ENCODE measurements at places on chromosomes 12 and 14.

GRCh38 chr14:62734831-62735230 is 310.4 kb downstream of the KCNH5 start:
- no peak for DNase-seq

DNA sequence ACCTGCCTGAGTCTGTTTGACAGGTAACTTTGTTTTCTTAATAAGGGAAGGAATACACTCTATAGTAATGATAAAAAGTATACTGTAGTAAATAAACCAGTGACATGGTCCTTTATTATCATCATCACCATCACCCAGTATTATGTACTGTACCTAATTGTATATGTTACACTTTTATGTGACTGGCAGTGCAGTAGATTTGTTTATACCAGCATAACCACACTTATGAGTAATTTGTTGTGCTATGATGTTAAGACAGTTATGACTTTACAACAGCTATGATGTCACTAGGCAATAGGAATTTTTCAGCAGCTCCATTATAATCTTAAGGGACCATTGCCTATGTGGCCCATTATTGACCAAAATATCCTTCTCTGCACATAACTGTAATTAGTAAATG is 155.0 kb downstream of the NUBPL start:
- DNase-seq: no peak

GRCh38 chr14:93375673-93376156 is 28.7 kb downstream of the COX8C start:
- DNase-seq: no peak

- DNase-seq: no peak
Observed at GRCh38 chr12:50746431-50746830, 17.5 kb upstream of the ATF1 start.

DNA sequence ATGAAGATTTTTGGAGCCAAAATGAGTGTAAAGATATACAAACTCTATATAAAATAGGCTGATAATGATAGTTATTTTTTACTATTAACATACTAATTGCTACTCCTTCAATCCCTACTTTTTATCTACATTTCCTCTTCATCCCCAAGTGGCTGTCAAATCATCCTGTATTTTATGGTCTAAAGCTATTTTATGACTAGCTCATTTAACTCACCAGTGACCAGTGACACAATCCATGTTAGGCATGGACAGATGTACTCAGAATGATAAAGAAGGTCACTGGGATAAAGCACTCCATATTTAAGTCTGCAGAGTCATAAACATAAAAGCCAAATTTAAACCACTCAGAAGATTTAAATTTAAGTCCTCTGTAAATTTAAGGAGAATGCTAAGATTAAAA is 183.0 kb downstream of the MED13L start:
- no peak for DNase-seq

DNA sequence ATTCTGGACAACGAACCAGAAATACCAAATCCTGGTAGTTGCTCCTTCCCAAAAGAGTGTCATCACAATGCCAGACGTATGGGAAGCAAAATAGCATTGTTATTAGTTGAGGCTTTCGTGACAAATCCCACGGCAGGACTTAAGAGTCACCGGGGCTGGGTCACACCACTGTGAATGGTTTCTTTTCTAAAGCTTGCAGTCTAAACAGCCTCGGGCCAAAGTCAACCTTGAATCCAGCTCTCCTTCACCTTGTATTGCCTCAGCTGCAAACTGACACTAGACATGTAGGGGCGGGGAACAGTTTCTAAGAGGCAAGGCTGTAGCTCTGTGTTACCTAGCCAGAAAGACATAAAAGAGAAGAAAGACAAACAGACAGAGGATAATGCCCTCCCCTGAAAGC is 734.8 kb downstream of the MED13L start:
- DNase-seq: no peak

DNA sequence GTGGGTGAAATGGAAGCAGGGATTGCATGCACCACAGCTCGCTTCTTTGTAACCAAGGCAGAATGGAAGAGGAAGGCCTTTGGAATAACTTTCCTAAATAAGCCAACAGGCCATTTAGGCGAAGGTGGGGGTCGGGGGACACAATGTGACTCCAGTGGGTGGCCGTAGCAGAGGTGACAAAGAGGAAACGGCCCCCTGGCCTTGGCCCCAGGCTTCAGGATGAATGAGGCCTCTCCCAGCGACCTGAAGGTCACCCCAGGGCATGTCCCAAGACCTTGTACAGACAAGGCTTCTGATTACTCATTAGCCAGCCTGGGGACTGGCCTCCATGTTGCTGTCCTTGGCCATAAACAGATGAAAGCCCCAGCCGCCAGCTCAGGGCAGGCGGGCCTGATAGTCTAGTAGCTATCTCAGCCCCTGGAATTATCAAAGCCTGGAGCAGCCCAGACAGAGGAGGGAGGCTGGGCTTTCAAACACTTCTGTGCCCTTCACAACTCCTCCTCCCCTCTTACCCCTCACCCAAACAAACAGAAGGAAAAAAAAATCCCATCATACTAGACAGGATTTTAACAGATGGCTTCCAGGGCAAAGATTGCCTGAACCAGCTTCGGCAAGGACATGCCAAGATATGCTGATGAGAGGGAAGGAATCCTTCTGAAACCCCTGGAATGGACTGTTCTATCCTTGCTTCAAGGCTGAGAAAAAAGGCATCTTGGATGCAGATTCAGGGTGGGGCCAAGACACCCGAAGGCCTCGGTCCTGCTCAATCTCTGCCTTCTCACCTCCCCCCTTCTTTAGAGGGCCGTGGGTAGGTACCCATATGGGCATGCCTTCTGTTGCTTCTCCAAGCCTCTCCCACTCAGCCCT is 142.3 kb upstream of the PARP11 start:
- DNase-seq: no peak

GRCh38 chr12:98674841-98675240 is 29.8 kb downstream of the APAF1 start:
- no peak for DNase-seq

- no peak for DNase-seq
Observed at GRCh38 chr12:105273601-105274000, 37.6 kb upstream of the APPL2 start.

- DNase-seq: no peak
Observed at GRCh38 chr14:68082698-68083291, 263.2 kb downstream of the RAD51B start.

GRCh38 chr14:89209558-89209957 is 207.5 kb downstream of the FOXN3 start:
- no peak for DNase-seq

DNA sequence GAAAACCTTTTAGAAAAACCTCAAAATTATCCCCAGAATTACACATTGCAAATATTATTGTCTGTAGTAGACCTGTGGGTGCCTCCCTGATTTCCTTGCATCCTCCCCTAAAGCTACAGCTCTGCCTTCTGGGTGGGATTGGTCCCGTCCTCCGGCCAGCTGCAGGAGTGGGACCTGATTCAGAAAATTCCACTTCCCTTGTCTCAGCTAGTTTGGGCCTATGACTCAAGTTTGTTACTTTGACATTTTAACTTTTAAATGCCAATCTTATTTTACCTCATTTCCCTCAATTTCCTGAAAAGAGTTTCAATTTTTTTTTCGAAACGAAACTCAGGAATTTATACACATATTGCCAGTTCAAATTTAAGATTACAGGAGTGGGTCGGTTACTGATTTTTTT is 13.2 kb upstream of the SLC41A2 start:
- no peak for DNase-seq

DNA sequence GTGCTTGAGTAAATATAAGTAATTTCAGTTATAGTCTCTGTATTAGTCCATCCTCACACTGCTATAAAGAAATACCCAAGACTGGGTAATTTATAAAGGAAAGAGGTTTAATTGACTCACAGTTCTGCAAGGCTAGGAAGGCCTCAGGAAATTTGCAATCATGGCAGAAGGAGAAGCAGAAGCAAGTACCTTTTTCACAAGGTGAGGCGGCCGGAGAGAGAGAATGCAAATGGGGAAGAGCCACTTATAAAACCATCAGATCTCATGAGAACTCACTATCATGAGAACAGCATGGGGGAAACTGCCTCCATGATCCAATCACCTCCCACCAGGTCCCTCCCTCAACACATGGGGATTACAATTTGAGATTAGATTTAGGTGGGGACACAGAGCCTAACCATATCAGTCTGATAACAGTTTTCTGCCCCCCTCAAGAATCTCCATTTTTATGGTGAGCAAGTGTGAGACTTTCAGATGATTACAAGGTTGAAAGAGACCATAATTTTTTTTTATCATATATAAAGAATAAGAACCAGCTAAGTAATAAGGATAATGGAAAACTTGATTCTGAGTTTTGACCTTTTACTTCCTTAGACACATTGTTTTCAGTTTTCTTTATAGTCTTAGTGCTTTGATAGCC is 35.6 kb downstream of the LEMD3 start:
- no peak for DNase-seq

DNA sequence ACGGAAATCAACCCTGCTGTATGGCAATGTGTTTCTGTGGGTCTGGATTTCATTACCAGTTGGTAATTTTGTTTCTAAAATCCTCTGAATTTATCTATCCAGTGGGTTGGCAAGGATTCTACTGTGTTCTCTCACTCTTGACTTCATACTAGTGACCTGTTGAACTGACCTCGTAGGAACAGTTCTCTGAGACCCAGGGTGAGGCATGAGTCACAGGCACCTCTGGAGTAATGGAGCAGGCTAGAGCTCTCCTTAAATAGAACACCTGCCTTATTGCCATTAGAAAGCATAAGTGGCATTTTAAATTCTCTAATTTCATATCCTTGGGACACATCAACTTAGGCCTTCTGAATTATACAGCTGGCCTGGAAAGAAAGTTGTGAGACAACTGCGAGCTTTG is 258.3 kb upstream of the NAV3 start:
- no peak for DNase-seq

DNA sequence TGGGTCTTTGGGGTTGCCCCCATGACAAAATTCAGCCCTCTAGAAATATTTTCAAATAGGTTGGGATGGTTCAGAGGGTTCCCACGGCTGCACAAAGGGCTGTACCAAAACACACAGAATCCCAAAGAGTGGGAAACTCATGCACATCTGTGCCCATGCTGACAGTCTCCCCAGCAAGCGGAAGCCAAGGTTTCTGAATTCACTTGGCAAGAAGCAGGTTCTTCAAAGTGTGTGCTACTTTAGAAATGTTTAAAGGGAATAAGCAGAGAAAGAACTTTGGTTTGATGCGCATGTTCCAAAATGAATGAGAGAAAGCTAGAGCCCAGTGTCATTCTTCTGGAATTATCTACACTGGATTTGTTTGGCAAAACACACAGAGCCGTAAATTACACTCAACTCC is 46.7 kb downstream of the FOXN3 start:
- no peak for DNase-seq

DNA sequence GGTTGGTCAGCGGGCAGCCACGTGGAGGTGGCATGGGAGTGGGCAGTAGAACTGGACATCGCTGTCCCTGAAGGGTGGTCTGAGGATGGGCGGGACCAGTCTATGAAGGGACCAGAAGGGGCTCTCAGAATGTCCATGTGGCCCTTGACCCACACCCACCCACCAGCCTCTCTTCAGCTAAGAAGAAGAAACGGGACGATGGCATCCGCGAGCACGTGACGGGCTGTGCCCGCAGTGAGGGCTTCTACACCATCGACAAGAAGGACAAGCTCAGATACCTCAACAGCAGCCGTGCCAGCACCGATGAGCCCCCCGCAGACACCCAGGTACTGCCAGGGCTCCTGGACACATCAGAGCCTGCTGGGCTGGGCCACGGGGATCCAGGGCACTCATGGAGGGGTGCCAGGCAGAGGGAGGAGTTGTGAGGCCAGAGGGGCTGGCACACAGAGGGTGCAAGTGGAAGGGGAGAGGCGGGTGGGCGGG is 21.3 kb downstream of the SETD1B start:
- DNase-seq: no peak

GRCh38 chr12:47735649-47736048 is 10.4 kb upstream of the ENDOU start:
- DNase-seq: no peak

DNA sequence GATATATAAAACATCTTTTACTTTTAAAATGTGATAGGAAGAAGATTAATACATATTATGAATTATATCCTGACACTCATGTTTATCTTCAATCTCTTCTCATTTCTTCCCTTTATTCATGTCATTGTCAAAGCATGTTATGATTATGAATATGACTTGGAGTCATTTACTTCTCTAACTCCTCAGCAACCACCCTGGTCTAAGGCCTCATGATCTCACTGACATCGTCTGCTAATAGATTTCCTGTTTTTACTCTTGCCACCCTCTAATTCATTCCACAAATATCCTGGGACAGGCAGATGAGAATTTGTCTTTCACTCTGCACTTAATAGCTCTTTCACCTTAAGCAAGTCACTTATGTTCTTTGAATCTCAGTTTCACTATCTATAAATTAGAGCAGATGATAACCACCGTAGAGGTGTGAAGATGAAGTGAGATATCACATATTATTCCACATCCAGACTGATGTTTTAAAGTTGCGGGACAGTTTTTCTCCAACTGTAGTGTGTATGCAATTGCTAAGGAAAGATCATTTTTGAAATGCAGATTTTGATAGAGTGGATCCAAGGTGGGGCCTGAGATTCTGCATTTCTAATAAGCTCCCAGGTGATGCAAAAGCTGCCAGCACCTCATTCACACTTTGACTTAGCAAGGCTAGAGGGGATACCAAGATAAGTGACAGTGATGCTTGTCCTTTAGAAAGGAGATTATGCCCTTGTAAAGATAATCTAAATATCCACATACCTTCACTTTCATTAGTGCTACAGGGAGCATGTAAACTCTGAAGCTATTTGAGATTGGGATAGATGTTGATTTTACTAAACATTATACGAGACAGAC is 3.3 kb upstream of the IAPP start:
- DNase-seq: no peak

DNA sequence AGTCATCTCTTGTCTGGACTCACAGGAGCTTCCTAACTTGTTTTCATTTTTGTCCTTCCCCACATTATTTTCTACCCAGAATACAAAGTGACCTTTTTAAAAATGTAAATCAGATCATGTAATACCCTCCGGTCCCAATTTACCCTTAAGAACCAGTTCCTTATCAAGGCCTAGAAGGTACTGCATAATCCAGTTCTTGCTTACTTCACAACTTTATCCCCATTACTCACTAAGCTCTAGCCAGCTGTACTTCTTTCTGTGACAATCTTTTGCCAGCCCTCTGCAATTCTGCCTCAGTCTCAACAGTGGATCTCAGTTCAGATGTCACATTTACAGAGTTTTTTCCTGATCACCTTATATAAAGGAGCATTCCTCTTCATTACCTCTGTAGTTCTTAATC is 11.6 kb downstream of the RAP1B start:
- DNase-seq: no peak

GRCh38 chr14:92441751-92442504 is 71.7 kb upstream of the RIN3 start:
- DNase-seq: no peak

DNA sequence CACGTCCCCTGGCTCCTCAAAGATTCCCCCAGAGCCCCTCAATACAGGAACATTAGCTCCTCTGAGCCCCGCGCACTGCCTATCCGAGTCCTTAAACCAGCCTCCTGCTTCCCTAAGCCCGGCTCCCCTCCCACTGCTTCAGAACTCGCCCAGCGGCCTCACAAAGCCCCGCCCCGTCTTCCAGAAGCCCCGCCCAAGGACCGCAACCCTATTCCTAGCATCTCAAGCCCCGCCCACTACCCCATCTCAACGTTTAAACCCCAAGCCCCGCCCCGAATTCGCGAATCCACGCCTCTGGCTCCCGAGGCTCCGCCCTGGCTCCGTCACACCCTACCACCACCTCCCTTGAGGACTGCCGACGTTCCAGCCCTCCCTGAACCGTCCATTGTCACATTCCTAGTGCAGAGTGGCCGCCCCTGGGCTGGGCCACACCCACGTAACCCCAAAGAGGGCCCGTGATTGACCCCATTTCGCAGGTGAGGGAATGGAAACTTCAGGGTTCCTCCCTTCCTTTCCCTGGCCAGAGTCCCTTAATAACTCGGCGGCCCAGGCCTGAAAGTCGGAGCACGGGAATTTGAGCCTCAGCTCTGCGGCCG is 646 bp upstream of the CORO1C start:
- DNase-seq: peak; percentile 94
